H9 (cell line): ENCODE measurements at places on chromosomes 16 and 17.

GRCh38 chr17:17684906-17685774, 3.9 kb downstream of the RAI1 start:
- DNase-seq: peak; percentile 64

DNA sequence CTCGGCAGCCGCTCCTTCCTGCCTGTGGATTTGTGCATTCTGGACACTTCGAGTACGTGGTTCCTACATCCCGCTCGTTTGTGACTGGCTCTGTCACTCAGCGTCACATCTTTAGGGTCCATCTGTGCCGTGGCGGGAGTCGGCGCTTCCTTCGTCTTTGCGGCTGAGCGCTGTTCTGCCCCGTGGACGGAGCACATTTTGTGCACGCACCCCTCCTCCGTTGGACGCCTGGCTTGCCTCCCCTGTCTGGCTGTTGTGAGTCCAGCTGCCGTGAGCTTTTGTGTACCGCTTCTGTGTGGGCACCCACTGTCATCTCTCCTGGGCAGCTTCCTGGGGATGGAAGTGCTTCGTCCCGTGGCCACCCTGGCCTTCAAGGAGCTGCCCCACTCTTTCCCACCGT, 6.4 kb downstream of the ZNF469 start:
- DNase-seq: no peak

- DNase-seq: no peak
These were observed 230.8 kb downstream of the TANC2 start for GRCh38 chr17:63196772-63197335.

DNA sequence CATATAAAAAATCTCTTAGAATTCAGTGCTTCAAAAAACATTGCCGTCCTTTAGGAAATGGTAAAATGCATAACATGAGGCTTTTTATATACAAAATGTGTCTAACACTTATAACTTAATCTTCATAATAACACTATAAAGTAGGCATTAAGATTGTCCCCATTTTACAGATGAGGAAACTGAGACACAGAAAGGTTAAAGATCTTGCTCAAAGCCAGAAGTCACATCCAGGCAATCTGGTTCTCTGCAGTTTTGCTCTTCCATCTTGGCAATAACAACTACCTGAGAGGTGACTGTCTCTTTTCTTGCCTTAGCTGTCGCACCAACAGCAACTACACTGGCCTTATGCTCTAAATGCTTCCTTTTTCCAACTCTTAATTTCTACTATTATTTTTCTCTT, 24.5 kb downstream of the AP1G1 start:
- no peak for DNase-seq

GRCh38 chr17:69762766-69763165, 312.3 kb upstream of the KCNJ16 start:
- no peak for DNase-seq

DNA sequence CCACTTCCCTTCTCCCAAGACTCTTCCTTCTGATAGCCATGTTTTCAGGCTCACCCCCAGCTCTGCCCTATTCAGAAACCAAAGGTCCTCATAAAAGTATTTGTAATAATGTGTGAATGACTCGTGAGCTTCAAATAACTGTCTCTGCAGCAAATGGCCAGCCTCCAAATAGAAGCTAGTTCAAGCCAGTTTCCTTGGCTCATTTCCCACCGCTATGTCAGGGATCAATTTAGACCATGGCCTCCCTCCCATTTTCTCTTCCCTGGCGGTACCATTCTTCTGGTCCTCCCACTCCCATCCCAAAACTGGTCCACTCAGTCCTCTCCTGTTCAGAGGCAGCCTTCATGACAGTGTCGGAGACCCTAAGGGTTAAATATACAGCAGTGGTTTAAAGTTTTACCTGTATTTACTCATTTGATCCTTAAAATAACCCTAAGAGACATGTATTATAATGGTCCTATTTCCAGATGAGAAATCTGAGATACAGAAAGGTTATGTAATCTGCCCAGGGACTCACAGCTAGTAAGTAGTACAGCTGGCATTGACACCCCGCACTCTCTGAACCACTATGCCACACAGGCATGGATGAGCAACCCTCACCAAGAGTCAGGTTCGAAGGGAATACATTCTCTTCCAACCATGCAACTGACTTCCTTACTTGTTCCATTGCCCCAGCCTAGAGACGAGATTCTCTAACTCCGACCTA, 42.9 kb downstream of the GAS7 start:
- DNase-seq: no peak

GRCh38 chr16:64971171-64971570, 150.7 kb downstream of the CDH11 start:
- no peak for DNase-seq

DNA sequence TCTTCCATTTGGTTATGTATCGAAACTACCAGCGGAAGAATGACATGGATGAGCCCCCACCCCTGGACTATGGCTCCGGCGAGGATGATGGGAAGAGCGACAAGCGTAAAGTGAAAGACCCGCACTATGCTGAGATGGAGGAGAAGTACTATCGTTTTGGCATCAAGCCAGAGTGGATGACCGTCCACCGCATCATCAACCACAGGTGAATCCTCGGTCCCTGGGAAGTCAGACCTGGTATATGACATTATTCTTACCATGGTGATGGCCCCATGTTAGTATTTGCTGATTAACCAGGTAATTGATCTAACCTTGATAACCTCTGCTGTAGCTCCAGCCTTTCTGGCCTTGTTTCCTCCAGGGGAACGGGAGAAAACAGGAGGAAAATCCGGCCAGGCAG, 8.5 kb downstream of the CHD3 start:
- DNase-seq: no peak
